ENCODE measurements at places on chromosomes 3 and 15. TPM values are rescaled to one million over a fixed set of nuclear protein-coding genes. Genes with fewer than 3 reads are reported as not detected.

GRCh38 chr15:47570044-47570443 lies 147.3 kb upstream of the SEMA6D start:
- no peak for DNase-seq

The TFDP2 gene
- 106 TPM for polyA plus RNA-seq

The UNC13C gene
- 7.3 TPM for polyA plus RNA-seq

GRCh38 chr3:179828738-179829137 lies 175.9 kb downstream of the USP13 start:
- DNase-seq, result no peak

DNA sequence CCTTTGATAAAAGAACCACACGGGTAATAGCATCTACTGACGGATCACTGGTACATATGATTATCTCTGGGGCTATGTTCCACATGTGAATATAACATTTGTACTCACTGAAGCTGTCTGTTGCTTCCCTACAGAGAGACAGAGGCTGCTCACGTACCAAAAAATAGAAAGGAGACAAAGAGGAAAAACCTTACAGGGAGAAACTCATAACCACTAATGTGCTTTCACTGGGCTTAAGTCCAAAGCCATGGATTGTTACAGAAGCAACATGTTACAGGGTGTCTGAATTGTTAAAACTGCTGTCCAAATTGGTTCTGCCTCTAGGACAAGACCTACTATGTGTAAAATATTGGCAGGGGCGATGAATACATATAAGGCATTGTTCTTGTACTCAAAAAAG lies 311.9 kb downstream of the FOXP1 start:
- no peak for DNase-seq

- DNase-seq, result no peak
Measured at GRCh38 chr15:87713475-87713879, 543.1 kb downstream of the NTRK3 start.

DNA sequence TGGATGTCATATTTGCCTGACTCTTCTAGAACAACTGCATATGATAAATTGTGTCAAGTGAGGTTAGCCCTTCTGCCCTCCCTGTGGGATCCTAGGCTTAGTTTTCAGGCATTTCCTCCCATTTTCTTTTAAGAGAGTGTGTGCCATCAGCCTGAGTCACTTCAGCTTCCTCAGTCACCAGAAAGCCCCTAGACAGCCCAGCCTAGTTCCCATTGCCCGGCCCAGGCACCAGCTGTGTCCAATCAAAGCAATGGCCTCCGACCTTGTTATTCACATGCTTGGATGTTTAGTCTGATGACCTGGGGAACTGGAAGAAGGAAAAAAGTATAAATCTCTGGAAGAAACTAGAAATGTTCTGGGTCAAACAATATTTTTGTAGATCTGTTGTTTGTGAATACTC lies 221.9 kb upstream of the LRIG1 start:
- no peak for DNase-seq

DNA sequence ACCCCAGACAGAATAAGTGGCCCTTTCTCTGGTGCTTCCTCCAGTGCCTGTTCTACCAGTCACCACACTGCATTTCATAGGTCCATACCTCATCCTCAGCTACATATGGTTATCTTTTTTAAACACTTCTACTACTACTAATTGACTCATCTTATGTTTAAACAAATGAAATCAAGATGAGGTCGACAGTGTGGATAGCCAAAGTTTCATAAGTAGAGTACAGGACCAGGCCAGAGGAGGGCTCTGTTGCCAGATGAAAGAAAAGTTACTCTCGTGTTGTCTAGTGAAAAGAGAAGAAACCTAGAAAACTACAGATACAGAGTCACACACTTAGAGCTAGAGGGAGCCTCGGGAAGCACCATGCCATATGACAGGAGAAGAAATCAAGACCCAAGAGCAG lies 296.1 kb downstream of the VPS13C start:
- DNase-seq, result no peak

The CEP19 gene
- polyA plus RNA-seq, result 4.4 TPM

DNA sequence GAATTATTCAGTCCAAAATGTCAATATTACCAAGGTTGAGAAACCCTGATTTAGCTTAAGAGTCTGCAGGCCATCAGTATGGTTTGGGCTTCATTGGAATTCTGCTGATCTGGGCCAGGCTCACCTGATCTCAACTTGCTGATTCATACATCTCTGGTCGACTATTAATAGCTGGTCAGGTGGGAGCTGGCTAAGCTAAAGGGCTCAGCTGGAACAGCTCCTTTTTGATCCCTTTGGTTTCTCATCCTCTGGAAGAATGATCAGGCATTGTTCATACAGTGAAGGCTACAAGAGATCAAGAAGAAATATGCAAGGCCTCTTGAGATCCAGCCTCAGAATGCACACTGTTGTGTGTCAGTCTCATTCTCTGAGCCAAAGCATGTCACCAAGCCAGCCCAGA lies 123.3 kb upstream of the MME start:
- no peak for DNase-seq

The EPHA6 gene
- 0.96 TPM for polyA plus RNA-seq

GRCh38 chr15:71592203-71592602 lies 218.2 kb upstream of the NR2E3 start:
- no peak for DNase-seq
